ENCODE measurements at places on chromosomes 12 and 14. TPM values are rescaled to one million over a fixed set of nuclear protein-coding genes. Genes with fewer than 3 reads are reported as not detected.

RTL1 gene
- total RNA-seq, result not detected

DNA sequence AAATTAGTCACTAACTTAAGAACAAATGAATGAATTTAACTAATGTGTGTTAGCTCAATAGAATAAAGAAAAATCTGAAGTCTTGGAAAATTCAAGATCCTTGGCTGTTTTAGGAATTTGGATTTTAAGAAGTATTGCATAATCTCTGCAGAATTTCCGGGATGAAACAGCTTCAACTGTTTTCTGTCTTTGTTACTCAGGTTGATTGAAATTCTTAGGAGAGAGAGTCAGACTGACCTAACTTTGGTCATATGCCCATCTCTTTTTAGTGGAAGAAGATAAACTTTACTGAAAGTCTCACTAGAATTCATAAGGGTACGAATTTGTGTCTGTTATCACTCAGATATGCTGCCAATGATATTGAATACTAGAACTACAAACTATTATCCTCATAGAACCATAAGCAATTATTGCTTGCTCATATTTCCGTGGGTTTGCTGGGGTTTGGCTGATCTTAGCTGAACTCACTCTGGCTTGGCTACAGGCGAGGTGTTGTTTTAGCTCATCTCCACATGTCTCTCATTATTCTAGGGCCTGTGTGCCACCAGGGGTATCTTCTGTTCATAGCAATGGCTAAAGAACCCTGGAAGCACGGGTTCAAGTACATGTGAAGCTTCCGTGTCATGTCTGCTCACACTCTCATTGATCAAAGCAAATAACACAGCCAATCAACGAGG, 257.4 kb upstream of the NOVA1 start:
- DNase-seq, result no peak

DNA sequence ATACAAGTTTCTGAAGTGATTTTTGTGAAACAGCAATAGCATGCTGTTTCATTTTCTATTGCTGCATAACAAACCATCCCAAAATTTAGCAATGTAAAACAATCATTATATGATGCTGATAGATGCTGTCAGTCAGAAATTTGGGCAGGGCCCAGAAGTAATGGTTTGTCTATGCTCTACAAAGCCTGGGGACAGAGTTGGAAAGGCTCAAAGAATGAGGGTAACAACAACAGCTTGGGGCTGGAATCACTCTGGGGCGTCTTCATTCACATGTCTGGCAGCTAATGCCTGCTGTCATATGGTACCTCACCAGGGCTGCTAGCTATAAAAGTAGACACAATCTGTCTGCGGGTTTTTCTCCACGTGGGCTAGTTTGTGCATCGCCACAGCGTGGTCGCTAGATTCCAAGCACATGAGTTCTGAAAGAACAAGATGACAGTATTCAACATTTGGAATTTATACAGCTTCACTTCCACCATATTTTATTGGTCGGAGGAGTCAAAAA, 176.5 kb downstream of the BMP4 start:
- DNase-seq, result no peak

- peak; percentile 15 for DNase-seq
Measured at GRCh38 chr14:105507247-105507646, 16.2 kb downstream of the TEDC1 start.

- DNase-seq, result no peak
Measured at GRCh38 chr12:82583756-82584155, 103.0 kb upstream of the TMTC2 start.

DNA sequence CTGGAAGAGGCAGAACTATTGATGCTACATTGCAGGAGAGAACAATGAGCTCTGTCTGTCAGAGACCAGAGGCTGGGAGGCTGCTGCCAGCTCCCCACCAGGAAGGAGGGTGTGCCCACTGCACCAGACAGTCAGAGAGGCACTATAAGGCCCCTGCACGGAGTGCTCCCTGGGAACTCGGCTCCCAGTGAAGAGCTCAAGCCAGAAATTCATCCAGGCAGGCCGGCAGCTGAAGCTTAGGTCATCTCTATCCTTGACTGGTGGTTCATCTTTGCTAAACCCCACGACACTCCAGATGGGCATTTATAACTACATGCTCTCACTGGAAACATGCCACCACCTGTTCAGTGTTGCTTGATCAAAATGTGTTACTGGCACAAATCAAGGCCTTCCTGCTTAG, 65.1 kb upstream of the GPATCH2L start:
- no peak for DNase-seq

DNA sequence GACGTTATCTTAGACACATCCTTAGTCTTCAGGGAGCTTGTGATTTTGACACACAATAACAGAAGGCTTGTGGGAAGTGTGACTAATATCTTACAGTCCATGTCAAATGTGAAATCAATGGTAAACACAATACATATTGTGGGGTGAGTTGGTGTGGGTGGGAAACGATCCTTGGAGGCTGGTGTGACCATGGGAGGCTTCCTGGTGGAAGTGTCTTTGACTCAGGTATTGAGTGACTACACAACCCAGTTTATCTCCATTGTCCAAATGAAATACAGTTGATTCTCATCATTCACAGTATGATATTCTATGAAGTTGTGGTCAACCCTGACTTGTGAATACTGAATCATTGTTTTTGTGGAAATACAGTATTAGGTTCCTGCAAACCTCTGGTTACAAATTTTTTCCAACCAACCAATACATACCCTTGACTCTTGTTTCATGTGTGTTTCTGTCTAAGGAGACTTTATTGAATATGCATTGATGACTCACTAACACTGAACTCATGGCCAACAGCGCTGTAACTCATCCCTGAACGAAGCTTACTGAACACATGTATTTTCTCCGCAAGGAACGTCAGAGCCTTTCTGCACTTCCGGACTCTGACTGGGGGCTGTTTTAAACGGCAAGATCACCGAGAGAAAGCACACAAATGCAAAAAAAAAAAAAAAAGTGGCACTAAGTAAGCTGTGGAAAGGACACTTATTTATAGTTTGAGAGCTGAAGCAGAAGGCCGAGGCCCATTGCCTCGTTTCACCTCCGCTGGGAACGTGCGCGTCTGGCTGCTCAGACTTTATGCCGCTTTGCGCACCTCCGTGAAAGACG, 59.0 kb downstream of the CLMN start:
- DNase-seq, result no peak

- no peak for DNase-seq
Measured at GRCh38 chr14:54867011-54867410, 35.6 kb downstream of the GCH1 start.

NGB gene
- total RNA-seq, result not detected

DNA sequence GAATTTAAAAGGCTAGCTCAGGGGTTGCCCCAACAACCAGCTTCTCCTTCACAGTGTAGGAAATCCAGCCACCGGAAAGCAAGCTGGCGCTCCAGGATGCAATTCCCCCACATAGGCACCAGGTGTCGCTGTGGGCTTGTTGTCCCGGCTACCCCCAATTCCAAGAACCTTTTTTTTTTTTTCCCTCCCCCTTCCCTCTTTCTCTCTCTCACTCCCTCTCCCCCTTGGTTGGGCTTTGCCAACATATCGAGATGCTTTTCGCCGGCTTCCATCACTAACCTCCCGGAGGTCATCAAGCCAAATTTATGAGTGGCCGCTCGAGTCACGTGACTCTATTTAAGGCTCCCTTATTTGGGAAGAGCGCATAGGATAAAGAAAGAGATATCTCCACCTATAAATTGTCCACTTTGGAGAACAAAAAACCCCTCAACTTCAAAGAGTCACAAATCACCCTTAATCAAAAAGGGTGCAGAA, at the start of gene HOXC5:
Gene HOXC5 (plus strand): TSS at position 424 of the 474 bp plus-strand sequence. CDS start 73 bp downstream, outside the sequence.
- DNase-seq, result peak; percentile 70

DNA sequence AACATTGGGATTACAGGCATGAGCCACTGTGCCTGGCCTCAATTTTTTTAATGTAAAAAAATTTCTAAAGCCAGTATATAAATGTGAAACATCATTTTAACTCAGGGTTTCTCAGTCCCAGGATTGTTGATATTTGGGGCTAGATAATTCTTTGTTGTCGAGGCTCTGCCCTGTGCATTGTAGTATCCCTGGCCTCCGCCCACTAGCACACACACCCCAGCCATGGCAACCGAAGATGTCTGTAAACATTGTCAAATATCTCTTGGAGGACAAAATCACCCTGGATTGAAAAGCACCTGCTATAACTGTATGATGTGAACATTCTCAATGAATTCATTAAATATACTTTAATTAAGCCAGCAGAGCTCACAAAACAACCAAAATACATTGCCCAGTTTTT, 8.4 kb upstream of the CIT start:
- DNase-seq, result no peak

DNA sequence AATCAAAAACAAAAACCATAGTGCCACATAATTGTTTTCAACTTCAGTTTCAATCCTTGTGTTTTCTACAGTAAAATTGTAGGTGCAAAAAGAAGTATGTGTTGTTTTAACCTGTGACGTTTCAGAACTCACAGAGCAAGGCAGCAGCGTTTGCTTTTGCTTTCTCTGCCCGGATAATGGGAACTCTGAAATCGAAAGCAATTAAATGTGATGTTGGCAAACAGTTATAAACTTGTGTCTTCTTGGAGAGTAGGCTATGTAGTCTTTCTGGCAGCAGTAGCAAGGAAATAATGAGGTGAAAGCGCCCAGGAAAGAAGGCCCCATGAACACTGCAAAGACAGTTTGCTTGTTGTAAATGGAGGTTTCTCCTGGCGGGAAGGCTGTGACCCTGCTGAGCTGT, 39.1 kb downstream of the FNTB start:
- no peak for DNase-seq

ANKS1B gene
- total RNA-seq, result not detected

SERPINA9 gene
- not detected for total RNA-seq

DNA sequence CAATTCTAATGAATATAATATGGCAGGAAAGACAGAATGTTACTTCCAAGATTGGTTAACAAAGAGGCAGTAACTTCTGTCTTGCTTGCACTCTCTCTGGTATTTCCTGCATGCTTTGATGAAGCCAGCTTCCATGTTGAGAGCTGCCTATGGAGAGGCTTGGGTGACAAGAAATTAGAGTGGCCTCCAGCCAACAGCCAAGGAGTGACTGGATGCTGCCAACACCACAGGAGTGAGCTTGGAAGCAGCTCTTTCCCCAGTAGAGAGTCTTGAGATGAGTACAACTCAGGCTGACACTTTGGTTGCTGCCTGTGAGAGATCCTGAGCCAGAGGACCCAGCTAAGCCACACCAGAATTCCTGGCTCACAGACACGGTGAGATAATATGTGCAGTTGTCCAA, 183.1 kb downstream of the RMST start:
- DNase-seq, result no peak

GPR84 gene
- 0.39 TPM for total RNA-seq

SIX1 gene
- total RNA-seq, result not detected

GLIPR1L1 gene
- not detected for total RNA-seq

FAM234B gene
- total RNA-seq, result 6.8 TPM

SLC24A4 gene
- not detected for total RNA-seq

DNA sequence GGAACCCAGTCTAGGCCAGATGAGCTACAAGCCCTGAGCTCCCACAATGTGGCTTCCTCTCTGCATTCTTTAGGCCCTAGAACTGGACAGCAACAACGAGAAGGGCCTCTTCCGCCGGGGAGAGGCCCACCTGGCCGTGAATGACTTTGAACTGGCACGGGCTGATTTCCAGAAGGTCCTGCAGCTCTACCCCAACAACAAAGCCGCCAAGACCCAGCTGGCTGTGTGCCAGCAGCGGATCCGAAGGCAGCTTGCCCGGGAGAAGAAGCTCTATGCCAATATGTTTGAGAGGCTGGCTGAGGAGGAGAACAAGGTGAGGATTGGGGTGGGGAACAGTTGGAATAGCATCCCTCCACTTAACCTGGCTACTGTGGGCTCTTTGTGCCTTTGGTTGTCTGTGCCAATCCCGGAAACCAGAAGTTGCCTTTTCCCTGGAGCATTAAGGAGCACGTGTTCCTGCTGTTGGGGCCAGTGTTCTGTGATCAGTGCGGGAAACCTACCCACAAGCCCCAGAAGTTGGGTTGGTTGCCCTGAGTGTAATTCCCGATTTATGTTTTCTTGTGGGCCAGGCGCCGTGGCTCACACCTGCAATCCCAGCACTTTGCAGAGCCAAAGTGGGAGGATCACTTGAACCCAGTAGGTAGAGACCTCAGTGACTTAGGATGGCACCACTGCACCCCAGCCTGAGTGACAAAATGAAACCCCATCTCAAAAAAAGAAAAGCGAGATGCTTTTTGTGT, 6.4 kb downstream of the FKBP4 start:
- no peak for DNase-seq

CCDC197 gene
- 0.25 TPM for total RNA-seq

- no peak for DNase-seq
Measured at GRCh38 chr12:67455236-67455635, 186.1 kb downstream of the CAND1 start.

NCKAP5L gene
- total RNA-seq, result 11.0 TPM

DNA sequence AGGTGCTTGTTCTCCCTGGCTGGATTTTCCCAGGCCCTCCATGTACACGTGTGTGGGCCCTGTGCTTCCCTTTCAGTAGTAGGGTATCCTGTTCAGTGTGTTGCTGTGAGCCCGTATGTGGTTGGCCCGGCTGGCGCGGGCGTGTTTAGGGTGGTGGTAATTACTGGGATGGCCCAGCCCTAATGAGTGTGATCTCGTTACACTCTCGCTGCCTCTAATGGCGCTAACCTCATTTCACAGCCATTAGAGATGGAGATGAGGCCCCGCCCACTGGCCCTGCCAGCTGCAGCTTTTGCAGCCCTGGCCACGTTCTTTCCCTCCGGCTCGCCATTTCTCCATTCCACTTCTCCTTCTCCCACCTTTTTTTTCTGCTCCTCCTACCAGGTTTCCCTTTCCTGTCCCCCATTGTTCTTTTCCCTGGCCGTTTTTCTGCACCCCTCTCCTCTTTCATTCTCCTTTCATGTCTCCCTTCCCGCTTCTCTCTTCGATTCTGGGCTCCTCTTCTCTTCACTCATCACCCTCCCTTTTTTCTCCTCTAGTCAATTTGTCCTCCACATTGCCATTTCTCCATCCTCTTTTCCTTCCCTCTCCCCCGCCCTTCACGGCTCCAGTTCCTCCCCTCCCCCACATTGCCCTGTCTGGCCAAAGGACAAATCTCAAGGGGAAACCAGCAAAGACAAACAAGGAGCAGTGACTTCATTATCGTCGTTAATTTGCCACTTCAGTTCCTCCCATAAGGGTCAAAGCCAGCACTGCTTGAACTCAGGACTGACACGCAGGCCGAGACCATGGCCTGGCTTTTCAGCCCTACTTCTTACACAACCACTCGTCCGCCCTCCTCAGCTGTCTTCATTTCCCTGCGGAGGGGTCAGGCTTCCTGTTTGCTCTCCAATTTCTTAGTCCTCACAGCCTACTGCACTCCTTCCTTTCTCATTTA, 6.8 kb downstream of the ZFHX2 start:
- no peak for DNase-seq

SLCO1B1 gene
- total RNA-seq, result not detected

Measured in activated naive CD8-positive, alpha-beta T cell treated with anti-CD3 and anti-CD28 coated beads, Interleukin-2, amount 10 ng/mL, durations not matched to agents 7 days and 5 days (primary cell).